ENCODE measurements at places on chromosomes 6 and 20. TPM values are rescaled to one million over a fixed set of nuclear protein-coding genes. Genes with fewer than 3 reads are reported as not detected.

GRCh38 chr20:39222101-39222500, 260.0 kb downstream of the DHX35 start:
- no peak for DNase-seq

GRCh38 chr6:141140905-141141304, 991.8 kb upstream of the GJE1 start:
- DNase-seq, result no peak

The SHLD1 gene
- total RNA-seq, result 9.1 TPM

DNA sequence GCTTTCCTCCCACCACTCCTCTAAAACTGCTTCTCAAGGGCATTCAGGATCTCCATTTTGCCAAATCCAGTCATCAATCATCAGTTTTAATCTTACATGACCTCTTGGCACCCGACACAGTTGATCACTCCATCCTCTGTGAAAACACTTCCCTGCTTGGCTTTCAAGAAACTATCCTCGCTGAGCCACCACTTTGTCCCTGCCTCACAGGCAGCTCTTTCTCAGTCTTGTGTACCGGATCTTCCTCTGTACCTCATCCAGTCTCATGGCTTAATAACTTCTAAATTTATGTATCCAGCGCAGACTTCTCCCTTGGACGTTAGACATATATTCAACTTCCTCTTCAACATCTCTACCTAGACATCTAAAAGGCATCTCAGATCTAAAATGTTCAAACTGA, 89.9 kb downstream of the BTBD9 start:
- DNase-seq, result no peak

GRCh38 chr6:168190646-168191443, 111.8 kb upstream of the FRMD1 start:
- no peak for DNase-seq

DNA sequence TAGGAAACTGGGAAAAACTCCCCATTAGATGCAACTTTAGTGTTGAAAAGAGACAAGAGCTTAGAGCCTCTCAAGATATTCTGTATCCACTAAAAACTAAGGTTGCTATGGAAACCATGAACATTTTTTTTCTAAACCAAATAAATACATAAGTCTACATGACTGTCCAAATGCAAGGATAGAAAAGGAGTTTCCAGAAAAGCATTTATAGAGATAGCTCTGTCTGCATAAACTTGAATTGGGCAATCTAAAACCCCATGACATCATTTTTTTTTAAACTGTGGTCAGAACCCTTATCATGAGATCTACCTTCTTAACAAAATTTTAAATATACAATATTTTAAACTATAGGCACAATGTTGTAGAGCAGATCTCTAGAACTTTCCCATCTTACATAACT, 36.4 kb upstream of the FAM83B start:
- DNase-seq, result no peak

The ENPP3 gene
- 1.2 TPM for total RNA-seq

- no peak for DNase-seq
Measured at GRCh38 chr20:32316667-32317066, 39.2 kb downstream of the KIF3B start.

The FERMT1 gene
- total RNA-seq, result 0.26 TPM

DNA sequence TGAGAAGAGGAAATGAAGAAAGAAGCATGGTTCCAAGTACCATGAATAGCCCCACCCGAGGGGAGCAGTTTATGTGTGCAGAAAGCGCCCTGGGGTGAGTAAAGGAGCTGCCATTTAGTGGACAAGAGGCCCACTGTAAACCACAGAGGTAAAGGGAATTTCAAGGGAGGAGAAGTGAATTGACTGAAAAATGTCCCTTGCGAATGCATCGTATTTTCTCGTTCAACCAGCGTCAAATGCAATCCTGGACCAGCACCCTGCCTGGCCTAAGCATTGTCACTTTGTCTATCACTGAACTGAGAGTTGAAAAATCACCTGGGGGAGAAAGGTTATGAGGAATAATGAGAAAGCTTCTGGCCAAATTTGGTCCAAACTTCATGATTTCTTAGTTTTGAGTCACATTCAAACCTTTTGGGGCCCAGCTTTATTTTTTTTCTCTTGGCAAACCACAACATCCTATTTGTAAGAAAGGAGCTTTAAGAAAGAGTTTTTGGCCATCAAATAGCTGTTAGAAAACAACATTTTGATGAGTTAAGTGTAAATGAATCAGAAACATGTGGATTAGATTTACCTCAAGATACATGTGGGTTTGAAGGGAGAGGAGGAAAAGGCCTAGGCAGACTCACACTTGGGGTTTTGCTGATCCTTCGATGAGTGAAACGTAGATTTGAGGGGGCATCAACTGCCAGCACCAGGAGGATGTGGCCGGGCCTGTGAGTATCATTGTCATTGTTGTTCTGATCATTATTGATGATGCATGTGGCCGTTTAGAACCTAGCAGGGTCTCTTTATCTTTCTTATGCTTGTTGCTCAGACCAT, 214.0 kb downstream of the CLIC5 start:
- no peak for DNase-seq

Measured in CD8-positive, alpha-beta memory T cell (primary cell).